Left renal pelvis (tissue), 4 donors: ENCODE measurements at places on chromosomes 2 and 18.

DNA sequence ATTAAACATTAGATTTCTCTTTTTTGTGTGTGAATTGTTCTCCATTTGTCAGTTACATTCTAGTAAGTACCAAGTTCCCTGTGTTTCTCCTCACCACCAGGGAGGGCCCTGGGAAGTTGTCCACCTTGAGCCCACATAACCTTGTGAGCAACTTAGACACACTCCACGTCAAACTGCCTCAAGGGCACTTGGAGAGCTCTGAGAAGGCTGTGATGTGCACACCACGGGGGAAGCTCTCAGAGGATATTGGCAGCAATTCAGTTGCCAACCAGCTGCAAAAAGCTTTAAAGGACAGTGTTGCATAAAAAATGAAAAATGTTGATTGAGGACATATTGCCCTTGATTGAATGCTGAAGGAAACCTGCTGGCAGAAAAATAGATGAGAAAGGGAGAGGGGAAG, 743.6 kb downstream of the RNF144A start:
- DNase-seq = no peak

DNA sequence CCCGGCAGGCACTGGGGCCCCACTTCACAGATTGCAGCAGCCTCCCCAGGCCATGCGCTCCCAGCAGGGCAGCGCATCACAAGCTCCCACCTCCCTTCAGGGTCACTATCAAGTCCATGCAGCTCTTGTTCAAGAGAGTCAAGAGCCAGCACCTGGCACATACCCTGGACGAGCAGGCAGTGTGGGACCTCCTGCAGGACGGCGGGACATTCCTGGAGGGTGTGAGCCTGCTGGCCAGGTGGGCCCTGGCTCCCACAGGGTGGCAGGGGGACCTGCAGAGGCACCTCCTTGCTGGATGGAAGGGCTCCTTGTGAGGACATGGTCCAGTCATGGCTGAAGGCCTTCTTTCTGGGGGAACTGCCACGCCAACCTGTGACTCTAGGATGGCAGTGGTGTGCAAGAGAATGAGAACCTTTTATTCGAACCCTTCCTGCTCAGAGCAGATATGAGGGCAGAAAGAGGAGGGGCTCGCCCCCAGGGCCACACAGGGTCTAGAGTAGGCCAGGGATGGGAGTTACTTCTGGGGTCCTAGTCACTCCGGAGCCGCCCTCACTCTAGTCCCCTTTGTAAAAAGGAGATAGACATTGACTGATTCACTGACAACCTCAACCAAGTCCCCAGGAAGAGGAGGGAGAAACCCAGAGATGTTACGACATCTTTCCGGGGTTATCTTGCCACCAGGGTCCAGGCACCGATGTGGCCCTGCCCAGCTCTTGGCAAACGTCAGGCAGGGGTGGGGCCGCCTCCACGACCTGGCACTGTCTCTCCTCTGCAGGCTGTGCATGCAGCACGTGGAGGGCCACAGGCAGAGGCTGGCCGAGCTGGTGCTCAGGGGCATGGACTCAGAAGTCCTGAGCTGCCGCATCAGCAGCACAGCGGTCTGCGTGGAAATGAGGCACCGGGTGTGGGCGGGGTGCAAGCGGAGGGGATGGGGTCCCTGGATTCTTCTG, 31.3 kb downstream of the HJURP start:
- no peak for DNase-seq

- DNase-seq = no peak
Observed at GRCh38 chr2:96150791-96151594, 5.8 kb upstream of the DUSP2 start.

- DNase-seq = no peak
Observed at GRCh38 chr2:228839421-228839876, 431.6 kb downstream of the PID1 start.

DNA sequence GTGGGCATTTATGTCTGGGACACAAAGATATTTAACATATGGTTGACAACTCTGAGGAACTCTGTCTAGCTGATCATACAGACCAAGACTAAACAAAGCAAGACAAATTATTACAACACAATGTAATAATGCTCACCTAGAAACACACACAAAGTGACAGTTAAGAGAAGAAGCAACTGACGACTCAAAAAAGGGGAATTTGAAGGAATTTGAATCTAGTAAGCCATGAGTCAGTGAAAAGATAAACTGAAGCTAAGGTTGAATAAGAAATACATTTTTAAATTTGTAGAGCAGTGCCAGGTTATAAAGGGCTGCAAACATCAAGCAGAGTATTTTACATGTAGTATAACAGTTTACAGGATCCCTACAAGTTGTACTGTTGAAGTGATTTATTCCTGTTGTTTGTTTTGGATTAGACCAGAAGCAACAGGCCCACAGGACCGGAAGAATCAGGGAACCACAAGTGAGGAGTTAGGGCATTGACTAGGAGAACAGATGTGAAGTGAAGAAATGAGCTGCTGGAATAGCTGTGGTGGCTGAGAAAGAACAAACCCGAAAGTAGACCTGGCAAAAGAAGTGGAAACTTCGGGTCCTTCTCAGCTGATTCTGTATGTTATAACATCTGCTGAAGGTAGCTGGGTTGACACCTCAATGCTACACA, 35.6 kb downstream of the IFIH1 start:
- no peak for DNase-seq
